ENCODE measurements at places on chromosomes 1 and 21.
A peak's percentile ranks its signal among the peaks of the same experiment; 100 is the strongest.

- DNase-seq = no peak
Observed at GRCh38 chr1:121525355-121525754, 340.6 kb downstream of the SRGAP2C start.

DNA sequence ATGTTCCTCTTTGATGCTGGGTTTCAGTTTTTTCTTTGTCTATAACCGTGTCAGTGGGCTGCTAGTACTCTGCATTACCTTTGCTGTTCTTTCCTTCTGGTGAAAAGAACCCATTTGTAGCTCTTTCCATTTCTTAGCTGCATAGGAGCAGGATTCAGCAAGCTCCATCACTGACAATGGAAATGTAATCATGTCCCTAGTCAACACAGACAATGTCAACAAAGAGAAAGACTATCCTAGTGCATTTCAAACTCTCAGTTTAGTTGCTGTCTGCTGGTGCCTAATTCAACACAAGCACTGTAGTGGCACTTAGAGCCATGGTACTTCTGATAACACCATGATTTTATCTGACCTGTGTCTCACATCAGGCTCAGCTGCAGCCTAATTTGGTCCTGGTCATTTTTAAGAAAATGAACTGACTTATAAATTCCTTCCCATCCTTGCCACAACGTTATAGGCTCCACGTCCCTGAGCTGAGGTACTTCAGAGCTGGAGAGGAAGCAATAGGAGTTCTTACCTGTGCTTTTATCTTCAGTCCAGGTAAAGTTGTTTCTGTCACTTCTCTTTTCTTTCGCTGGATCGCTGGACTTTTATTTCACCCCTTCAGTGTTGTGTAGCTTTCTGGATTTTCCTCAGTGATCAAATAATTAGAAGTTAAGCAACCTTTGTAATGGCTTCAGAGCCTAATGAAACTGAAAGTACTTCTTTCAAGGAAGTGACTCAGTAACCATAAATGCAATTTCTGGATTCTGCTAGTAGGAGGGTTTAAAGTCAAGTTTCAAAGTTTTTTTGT lies at the start of gene GBP3:
TSS of gene GBP3 (minus strand) at position 700 of the 793 bp plus-strand sequence. CDS start 2,145 bp downstream, outside the sequence.
- peak; percentile 42 for DNase-seq

DNA sequence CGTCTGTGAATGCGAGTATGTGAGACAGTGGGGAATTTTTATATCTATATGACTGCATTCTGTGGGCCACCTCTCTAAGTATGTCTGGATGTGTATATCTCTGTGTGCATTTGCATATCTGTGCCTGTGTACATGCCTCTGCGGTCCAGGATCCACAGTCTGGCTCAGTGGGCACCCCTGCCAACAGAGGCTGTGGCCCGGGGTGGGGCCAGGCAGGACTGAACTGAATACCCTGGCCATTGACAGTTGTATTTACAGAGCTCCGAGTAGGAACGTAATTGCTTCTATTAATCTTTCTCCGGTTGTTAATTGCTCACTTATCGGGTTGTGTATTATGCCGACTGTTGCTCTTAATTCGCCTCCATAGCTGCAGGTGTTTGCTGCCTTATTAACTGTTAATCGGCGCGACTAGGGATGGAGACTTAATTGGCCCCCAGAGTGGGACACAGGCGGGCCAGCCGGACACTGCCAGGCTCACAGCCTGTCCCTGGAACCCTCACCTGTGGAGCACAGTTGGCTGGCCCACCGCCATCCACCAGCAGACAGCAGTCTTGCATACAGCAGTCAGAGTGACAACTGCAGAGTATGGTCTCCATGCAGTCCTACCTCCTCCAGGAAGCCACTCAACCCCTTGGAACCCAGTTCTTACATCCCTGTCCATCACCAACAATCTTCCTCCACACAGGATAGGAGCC lies 22.4 kb upstream of the ADGRB2 start:
- no peak for DNase-seq

GRCh38 chr1:187893471-187893870 lies 1064.7 kb downstream of the PLA2G4A start:
- DNase-seq = no peak

Measured in KBM-7 (cell line).